Ureter (tissue), 1 donor: ENCODE measurements at places on chromosomes 2 and 18. TPM values are rescaled to one million over a fixed set of nuclear protein-coding genes. Genes with fewer than 3 reads are reported as not detected.

- no peak for DNase-seq
Measured at GRCh38 chr2:70772486-70773155, 4.6 kb upstream of the ADD2 start.

GRCh38 chr2:46157966-46158310 lies 139.3 kb upstream of the EPAS1 start:
- DNase-seq: no peak

DNA sequence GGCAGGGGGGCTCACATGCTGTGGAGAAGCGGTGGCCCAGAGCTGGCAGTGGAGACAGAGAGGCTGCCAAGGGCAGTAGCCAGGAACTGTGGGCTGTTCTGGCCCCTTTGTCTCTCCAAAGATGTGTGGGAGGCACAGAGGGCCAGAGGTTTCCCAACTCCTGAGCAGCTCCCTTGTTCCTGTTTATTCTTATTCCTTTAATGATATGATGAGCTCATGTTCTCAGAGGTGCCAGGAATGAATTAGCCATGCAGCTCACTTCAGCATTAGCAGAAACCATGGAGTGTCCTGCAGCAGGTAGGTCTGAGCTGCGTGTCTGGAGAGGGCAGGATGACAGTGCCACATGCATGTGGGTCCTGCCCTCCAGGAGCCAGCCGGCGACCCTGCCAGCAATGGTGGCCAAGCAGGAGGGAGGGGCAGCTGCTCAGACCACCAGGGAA lies 77.9 kb upstream of the FZD7 start:
- DNase-seq: no peak

- DNase-seq: no peak
Measured at GRCh38 chr2:218856167-218856895, 3.3 kb upstream of the WNT6 start.

- DNase-seq: no peak
Measured at GRCh38 chr2:191190861-191191552, 40.2 kb upstream of the STAT4 start.

ACMSD gene
- total RNA-seq: not detected

IL1F10 gene
- not detected for total RNA-seq

TMEM247 gene
- total RNA-seq: not detected

RNF144A gene
- 15.2 TPM for total RNA-seq

CNDP2 gene
- 344 TPM for total RNA-seq
